B cell (primary cell): ENCODE measurements at places on chromosomes 13 and 19.

DNA sequence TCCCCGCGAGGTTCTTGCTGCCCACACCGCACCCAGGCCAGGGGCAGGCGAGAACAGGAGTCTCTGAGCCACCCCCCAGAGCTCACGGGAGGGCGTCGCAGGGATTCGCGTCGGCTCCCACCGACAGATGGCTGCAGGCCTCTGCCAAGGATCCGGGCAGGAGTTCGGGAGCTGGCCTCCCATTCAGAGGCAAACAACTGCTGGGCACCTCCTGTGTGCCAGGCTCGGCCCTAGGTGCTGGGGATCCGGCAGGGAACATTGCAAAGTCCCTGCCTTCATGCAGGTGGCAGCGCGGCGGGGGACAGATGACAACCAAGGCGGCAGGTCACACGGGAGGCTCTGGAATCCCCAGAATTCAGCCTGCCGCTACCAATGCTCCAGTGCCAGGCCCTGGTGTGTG is 25.3 kb downstream of the LRRC4B start:
- no peaks in the 10 kb centered on the region for H3K27me3 ChIP-seq
- H3K4me3 ChIP-seq: no peak overlapping the region
- no peaks in the 10 kb centered on the region for H3K36me3 ChIP-seq
- DNase-seq: no peak

- H3K4me3 ChIP-seq: no peak overlapping the region
- no peaks in the 10 kb centered on the region for H3K4me1 ChIP-seq
- no peaks in the 10 kb centered on the region for H3K27me3 ChIP-seq
- no peak overlapping the region for H3K27ac ChIP-seq
- H3K36me3 ChIP-seq: no peaks in the 10 kb centered on the region
- no peak for DNase-seq
These were observed 1700.1 kb upstream of the PRR20A start for GRCh38 chr13:55440465-55441085.

DNA sequence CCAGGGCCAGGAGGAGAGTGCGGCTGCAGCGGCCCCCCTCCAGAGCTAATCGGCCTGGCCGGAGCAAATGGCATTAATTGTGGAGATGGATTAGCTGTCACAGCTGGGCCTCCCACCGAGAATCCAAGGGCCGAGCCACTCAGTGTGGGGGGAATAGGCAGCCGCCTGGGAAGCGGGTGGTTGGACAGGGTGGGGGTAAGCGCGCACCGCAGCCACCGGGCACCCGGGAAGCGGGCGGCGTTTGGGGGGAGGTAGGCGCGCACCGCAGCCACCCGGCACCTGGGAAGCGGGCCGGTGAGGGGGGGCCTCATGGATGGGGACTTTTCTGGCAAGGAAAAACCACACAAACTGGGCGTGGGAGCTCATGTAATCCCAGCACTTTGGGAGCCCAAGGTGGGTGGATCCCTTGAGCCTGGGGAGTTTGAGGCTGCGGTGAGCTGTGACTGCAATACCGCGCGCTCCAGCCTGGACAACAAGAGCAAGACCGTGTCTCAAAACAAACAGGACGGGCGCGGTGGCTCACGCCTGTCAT is 9.7 kb downstream of the R3HDM4 start:
- no peak overlapping the region for H3K27ac ChIP-seq
- H3K4me3 ChIP-seq: no peak overlapping the region
- peaks cover 27% of the 10 kb centered on the region for H3K4me1 ChIP-seq
- no peak for DNase-seq

GRCh38 chr13:40233731-40234195 is 432.7 kb downstream of the FOXO1 start:
- H3K27ac ChIP-seq: no peak overlapping the region
- H3K4me1 ChIP-seq: no peaks in the 10 kb centered on the region
- H3K36me3 ChIP-seq: no peaks in the 10 kb centered on the region
- no peak for DNase-seq

GRCh38 chr19:47542030-47542475 is 27.2 kb upstream of the NAPA start:
- H3K36me3 ChIP-seq: no peaks in the 10 kb centered on the region
- peaks cover 18% of the 10 kb centered on the region for H3K4me1 ChIP-seq
- DNase-seq: no peak
- H3K4me3 ChIP-seq: no peak overlapping the region
- H3K27me3 ChIP-seq: no peaks in the 10 kb centered on the region

GRCh38 chr13:55230570-55230908 is 1910.2 kb upstream of the PRR20A start:
- H3K4me1 ChIP-seq: no peaks in the 10 kb centered on the region
- no peak for DNase-seq
- H3K27ac ChIP-seq: no peak overlapping the region
- no peaks in the 10 kb centered on the region for H3K36me3 ChIP-seq

DNA sequence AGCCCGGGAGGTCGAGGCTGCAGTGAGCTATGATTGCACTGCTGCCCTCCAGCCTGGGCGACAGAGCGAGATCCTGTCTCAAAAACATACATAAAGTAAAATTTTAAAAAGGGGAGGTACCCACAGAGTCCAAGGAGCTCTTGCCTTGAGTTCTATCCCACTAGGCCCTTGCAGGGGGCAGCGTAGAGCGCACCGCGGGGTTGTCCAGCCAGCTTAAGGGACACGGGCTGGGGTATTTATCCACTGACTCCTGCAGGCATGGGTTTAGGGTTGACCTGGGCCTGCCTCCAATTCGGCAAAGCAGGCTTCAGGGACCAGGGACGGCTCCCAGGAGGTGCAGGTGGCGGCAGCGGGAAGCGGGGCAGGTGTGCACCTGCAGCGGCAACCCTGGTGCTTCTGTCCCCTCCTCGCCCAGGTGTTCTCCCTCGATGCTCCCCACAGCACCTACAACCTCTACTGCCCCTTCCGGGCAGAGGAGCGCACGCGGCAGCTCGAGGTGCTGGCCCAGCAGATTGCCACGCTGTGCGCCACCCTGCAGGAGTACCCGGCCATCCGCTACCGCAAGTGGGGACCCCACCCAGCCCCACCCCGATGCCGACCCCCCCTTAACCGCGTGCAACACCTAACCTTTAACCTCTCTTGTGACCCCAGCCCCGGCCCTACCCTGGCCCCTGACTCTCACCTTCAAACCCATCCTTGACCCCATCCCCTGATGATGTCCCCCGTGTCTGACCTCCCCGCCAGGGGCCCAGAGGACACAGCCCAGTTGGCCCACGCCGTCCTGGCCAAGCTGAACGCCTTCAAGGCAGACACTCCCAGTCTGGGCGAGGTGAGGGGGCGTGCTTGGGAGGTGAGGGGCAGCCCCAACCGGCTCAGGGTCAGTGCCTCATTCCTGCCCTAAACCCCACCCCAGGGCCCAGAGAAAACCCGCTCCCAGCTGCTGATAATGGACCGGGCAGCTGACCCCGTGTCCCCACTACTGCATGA is 4.7 kb downstream of the STXBP2 start:
- H3K27ac ChIP-seq: no peak overlapping the region
- H3K4me1 ChIP-seq: peaks cover 9% of the 10 kb centered on the region
- H3K4me3 ChIP-seq: no peak overlapping the region
- H3K36me3 ChIP-seq: peaks cover 50% of the 10 kb centered on the region
- DNase-seq: no peak
- H3K27me3 ChIP-seq: no peaks in the 10 kb centered on the region

DNA sequence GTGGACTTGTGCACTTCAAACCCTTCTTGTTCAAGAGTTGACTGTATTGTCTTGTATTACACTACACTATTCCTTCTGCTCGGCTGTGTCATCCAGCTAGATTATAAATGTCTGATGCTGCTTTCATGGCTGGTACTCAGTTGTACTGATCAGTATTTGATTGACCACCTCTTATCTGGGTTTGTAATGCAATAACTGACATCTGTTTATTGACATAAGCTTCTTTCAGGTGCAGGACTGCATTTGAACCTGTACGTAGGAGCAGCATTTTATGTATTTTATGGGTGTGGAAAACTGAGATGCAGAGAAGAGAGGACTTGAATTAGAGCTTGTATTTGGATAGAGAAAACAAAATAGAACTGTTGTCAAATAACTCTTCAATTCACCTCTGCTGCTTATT is 309.2 kb downstream of the FGF9 start:
- DNase-seq: no peak
- H3K4me1 ChIP-seq: no peaks in the 10 kb centered on the region
- H3K27me3 ChIP-seq: no peaks in the 10 kb centered on the region
- H3K4me3 ChIP-seq: no peak overlapping the region
